ENCODE measurements at places on chromosomes 7 and 10. TPM values are rescaled to one million over a fixed set of nuclear protein-coding genes. Genes with fewer than 3 reads are reported as not detected.

KCP gene
- total RNA-seq = 10.6 TPM

- H3K27me3 ChIP-seq = no peaks in the 10 kb centered on the region
- H3K4me3 ChIP-seq = no peak overlapping the region
- no peak for DNase-seq
- no peak overlapping the region for H3K27ac ChIP-seq
- H3K4me1 ChIP-seq = peaks cover 23% of the 10 kb centered on the region
- H3K36me3 ChIP-seq = peaks cover 4% of the 10 kb centered on the region
Measured at GRCh38 chr10:132450466-132450824, 53.4 kb downstream of the PWWP2B start.

CNTNAP2 gene
- total RNA-seq = 1.1 TPM

KAT6B gene
- 28.2 TPM for total RNA-seq

DNA sequence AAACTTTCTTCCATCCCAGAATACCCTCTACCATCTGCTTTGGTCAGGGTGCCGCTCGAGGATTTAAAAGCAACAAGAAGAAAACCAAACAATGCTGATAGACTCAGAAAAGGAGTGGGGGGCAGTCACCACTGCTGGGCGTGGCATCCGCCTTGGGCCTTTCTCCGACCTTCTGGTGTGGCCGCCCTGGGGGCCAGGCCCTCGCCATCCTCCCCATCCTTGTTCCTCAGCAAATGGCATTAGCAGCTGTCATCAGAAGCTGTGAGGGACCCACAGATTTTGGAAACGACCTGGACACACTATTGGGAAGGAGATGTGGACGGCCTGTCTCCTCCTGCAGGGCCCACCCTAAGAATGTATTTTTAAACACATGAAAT is 4.0 kb downstream of the ZNF511 start:
- peaks cover 19% of the 10 kb centered on the region for H3K36me3 ChIP-seq
- no peaks in the 10 kb centered on the region for H3K4me1 ChIP-seq
- no peak overlapping the region for H3K27ac ChIP-seq
- DNase-seq = no peak
- H3K4me3 ChIP-seq = no peak overlapping the region
- H3K27me3 ChIP-seq = no peaks in the 10 kb centered on the region

- no peak overlapping the region for H3K27ac ChIP-seq
- H3K4me1 ChIP-seq = no peaks in the 10 kb centered on the region
- no peaks in the 10 kb centered on the region for H3K27me3 ChIP-seq
- no peak overlapping the region for H3K4me3 ChIP-seq
Measured at GRCh38 chr7:118644346-118644745, 419.8 kb downstream of the ANKRD7 start.

GRCh38 chr7:15159261-15159660 is 256.7 kb upstream of the DGKB start:
- H3K4me1 ChIP-seq = no peaks in the 10 kb centered on the region
- H3K27ac ChIP-seq = no peak overlapping the region
- no peaks in the 10 kb centered on the region for H3K27me3 ChIP-seq

DNA sequence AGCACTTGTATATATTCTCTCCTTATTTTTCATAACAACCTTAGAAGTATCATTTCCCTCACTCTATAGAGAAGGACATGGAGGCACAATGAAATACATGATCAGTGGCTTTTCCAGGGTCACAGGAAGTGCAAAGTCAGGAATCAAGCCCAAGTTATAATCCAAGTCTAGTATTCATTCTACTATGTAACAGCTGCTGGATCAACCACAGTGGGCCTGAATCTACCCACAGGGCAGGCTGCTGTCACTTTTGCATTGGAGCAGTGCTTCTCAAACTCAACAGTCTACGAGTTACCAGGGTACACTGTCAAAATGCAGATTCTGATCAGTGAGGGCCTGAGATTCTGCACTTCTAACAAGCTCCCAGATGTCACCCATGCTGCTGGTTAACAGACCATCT is 18.3 kb downstream of the ZDHHC16 start:
- no peaks in the 10 kb centered on the region for H3K27me3 ChIP-seq
- H3K4me3 ChIP-seq = no peak overlapping the region
- H3K4me1 ChIP-seq = no peaks in the 10 kb centered on the region
- no peak overlapping the region for H3K27ac ChIP-seq

GRCh38 chr7:129073204-129073603 is 18.3 kb upstream of the TNPO3 start:
- H3K27me3 ChIP-seq = peaks cover 22% of the 10 kb centered on the region
- no peak overlapping the region for H3K4me3 ChIP-seq
- no peak overlapping the region for H3K27ac ChIP-seq
- no peaks in the 10 kb centered on the region for H3K4me1 ChIP-seq

- H3K36me3 ChIP-seq = no peaks in the 10 kb centered on the region
- peaks cover 15% of the 10 kb centered on the region for H3K27me3 ChIP-seq
- no peaks in the 10 kb centered on the region for H3K4me1 ChIP-seq
Measured at GRCh38 chr10:115026056-115026745, 67.0 kb upstream of the ATRNL1 start.

DNA sequence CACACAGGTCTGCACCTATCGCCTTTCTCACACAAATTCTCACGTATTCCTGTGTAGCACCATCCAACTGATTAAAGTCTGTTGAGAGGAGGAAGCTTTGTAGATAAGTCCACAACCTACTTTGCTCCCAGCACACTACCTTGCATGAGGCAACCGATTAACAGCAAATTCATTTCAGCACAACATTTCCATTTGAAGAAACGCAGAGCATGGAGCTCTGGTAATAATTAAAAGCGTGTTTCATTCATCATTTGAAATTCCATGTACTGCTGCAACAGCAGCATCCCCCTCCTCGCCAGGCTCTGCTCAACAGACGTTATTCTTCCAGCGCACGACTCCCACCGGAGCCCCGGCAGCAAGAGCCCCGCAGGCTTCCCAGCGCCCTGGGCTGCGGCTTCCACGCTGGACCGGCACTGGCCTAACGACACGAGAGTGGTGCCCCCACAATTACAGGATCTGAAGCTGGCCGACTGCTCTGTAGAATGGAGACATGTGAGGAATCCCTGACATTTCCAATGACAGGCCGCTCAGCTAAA is 118.8 kb downstream of the DIP2C start:
- no peaks in the 10 kb centered on the region for H3K27me3 ChIP-seq
- no peak overlapping the region for H3K4me3 ChIP-seq
- no peak for DNase-seq
- no peaks in the 10 kb centered on the region for H3K36me3 ChIP-seq

- no peaks in the 10 kb centered on the region for H3K36me3 ChIP-seq
- H3K4me1 ChIP-seq = no peaks in the 10 kb centered on the region
- H3K27ac ChIP-seq = no peak overlapping the region
- no peaks in the 10 kb centered on the region for H3K27me3 ChIP-seq
- no peak for DNase-seq
- H3K4me3 ChIP-seq = no peak overlapping the region
Measured at GRCh38 chr7:85596827-85597226, 410.0 kb upstream of the SEMA3D start.

GRCh38 chr10:97590748-97591495 is 1.4 kb downstream of the C10orf62 start:
- DNase-seq = no peak
- no peak overlapping the region for H3K27ac ChIP-seq
- no peaks in the 10 kb centered on the region for H3K27me3 ChIP-seq
- no peak overlapping the region for H3K4me3 ChIP-seq
- peaks cover 5% of the 10 kb centered on the region for H3K4me1 ChIP-seq

GRCh38 chr7:35483568-35483967 is 211.4 kb downstream of the HERPUD2 start:
- H3K4me1 ChIP-seq = peaks cover 8% of the 10 kb centered on the region
- H3K27ac ChIP-seq = no peak overlapping the region
- DNase-seq = no peak
- H3K27me3 ChIP-seq = peaks cover 54% of the 10 kb centered on the region

HOXA9 gene
- total RNA-seq = 2.5 TPM

DNA sequence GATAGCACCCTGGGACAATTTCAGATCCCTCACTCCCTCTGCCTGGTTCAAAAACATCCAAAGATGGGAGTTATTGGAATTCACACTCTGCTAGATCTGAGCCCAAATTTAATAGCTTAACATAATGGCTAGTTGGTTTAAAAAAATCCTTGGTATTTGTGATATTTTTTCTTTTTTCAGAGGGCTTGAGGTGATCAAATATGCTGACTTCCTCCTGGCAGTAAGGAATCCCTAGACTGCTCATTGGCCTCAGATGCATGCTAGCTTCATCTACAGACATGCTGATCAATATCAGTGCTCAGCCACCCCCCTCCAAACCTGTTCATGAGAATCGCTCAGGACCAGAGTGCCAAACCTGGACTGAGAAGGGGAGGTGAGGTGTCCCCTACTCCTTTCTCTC is 74.7 kb upstream of the PLPP4 start:
- H3K4me3 ChIP-seq = no peak overlapping the region
- no peaks in the 10 kb centered on the region for H3K4me1 ChIP-seq
- H3K27me3 ChIP-seq = peaks cover 8% of the 10 kb centered on the region
- H3K36me3 ChIP-seq = peaks cover 5% of the 10 kb centered on the region
- no peak overlapping the region for H3K27ac ChIP-seq

HECW1 gene
- total RNA-seq = 0.17 TPM

C1QL3 gene
- total RNA-seq = not detected

AGFG2 gene
- 45.6 TPM for total RNA-seq

GRCh38 chr10:12876266-12876665 is 125.2 kb downstream of the CCDC3 start:
- H3K27ac ChIP-seq = no peak overlapping the region
- no peak for DNase-seq
- no peak overlapping the region for H3K4me3 ChIP-seq
- no peaks in the 10 kb centered on the region for H3K4me1 ChIP-seq

DNA sequence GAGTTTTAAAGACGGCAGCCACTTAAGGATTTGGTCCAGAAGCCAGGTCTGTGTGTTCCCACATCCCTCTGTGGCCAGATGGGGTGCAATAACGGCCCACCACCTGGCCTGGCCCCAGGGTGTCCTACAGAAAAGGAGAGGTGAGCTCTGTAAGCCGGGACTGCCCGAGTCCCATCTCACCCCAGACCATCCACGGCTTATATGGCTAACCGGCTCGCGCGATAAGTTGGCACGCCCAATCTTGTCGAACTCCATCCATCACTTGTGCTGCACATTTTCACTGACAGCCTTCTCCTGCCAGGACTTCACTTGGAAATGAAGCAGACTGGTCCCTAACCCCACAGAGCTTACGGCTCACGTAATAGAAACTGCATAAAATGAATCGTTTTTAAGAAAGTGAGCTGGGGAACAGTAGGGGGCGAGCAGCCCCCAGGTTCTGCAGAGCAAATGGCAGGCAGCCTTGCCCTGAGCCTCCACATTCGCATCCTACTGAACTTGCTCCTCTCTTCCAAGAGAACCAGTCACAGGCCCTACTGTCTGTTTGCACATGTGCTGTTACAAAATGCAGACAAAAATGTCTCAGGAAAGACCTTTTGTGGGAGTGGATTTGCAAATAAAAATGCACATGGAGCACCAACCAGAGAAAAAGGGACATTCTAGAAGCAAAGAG is 98.2 kb downstream of the TNS3 start:
- DNase-seq = no peak
- H3K36me3 ChIP-seq = peaks cover 19% of the 10 kb centered on the region

DNA sequence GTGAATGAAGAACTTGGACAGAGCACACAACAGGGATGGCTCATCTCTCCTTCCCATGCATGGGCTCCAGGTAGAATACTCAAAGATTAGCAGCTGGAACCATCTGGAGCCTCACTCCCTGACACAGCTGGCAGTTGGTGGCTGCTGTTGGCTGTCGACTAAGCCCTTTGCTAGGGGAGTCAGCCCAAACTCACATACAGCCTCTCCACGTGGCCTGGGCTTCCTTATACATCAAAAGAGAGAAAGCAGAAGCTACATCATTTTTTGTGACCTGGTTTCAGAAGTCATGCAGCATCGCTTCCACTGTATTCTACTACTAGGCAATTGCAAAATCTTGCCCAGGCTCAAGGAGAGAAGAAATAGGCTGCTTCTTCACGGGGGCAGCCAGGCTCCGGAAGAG is 24.4 kb downstream of the ASNS start:
- DNase-seq = no peak
- H3K36me3 ChIP-seq = no peaks in the 10 kb centered on the region
- H3K27me3 ChIP-seq = no peaks in the 10 kb centered on the region
- H3K4me1 ChIP-seq = no peaks in the 10 kb centered on the region
- no peak overlapping the region for H3K4me3 ChIP-seq

GRCh38 chr10:80471001-80471400 is 16.9 kb downstream of the TSPAN14 start:
- H3K36me3 ChIP-seq = peaks cover 57% of the 10 kb centered on the region
- H3K4me3 ChIP-seq = no peak overlapping the region
- peaks cover 83% of the 10 kb centered on the region for H3K4me1 ChIP-seq
- DNase-seq = no peak
- H3K27me3 ChIP-seq = no peaks in the 10 kb centered on the region

LBX1 gene
- not detected for total RNA-seq
